ENCODE measurements at places on chromosomes 11 and 22. TPM values are rescaled to one million over a fixed set of nuclear protein-coding genes. Genes with fewer than 3 reads are reported as not detected.

GRCh38 chr11:32087597-32087996 lies 3.3 kb upstream of the RCN1 start:
- H3K27ac ChIP-seq: no peak overlapping the region
- no peaks in the 10 kb centered on the region for H3K36me3 ChIP-seq
- no peaks in the 10 kb centered on the region for H3K27me3 ChIP-seq

- H3K27me3 ChIP-seq: no peaks in the 10 kb centered on the region
- H3K4me1 ChIP-seq: no peaks in the 10 kb centered on the region
Observed at GRCh38 chr11:93591247-93591898, 48.2 kb upstream of the SMCO4 start.

- no peak for DNase-seq
- peaks cover 37% of the 10 kb centered on the region for H3K27me3 ChIP-seq
- no peak overlapping the region for H3K27ac ChIP-seq
- no peaks in the 10 kb centered on the region for H3K36me3 ChIP-seq
Observed at GRCh38 chr22:47390026-47390970, 627.8 kb downstream of the TBC1D22A start.

DNA sequence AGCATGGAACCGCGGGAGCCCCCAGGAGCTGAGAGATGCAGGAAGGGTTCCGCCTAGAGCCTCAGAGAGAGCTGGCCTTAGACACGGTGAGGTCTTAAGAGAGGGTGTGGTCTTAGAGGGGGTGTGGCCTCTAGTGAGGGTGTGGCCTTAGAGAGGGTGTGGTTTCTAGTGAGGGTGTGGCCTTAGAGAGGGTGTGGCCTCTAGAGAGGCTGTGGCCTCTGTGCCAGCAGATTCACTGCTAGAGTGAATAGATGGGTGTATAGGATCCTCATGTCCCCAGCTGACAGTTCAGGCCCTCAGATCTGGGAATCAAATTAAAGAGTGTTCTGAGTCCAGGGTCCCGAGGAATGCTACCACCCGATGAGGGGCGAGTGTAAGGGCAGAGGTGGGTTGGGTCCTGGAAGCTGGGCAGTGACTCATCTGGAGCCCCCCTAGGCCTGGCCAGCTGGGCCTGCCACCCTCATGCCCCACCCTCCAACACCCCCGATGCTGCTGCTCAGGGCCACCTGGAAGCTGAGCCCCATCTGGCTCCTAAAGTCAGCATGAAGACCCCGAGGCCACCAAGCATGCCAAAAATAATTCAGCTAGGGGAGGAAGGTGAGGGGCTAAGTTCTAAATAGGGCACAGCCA lies 49.5 kb downstream of the IGF2 start:
- H3K27me3 ChIP-seq: no peaks in the 10 kb centered on the region
- no peak for DNase-seq
- H3K4me1 ChIP-seq: peaks cover 27% of the 10 kb centered on the region
- H3K36me3 ChIP-seq: no peaks in the 10 kb centered on the region

GRCh38 chr11:126512741-126513715 lies 157.5 kb downstream of the ST3GAL4 start:
- no peaks in the 10 kb centered on the region for H3K4me1 ChIP-seq
- H3K27me3 ChIP-seq: no peaks in the 10 kb centered on the region

GRCh38 chr22:44423556-44424358 lies 74.3 kb downstream of the RTL6 start:
- no peaks in the 10 kb centered on the region for H3K4me1 ChIP-seq
- no peaks in the 10 kb centered on the region for H3K27me3 ChIP-seq
- no peak for DNase-seq
- H3K27ac ChIP-seq: no peak overlapping the region

GRCh38 chr11:2869134-2869526 lies 16.4 kb downstream of the CDKN1C start:
- no peak overlapping the region for H3K27ac ChIP-seq
- no peak for DNase-seq
- H3K36me3 ChIP-seq: no peaks in the 10 kb centered on the region
- H3K4me1 ChIP-seq: peaks cover 12% of the 10 kb centered on the region
- no peak overlapping the region for H3K4me3 ChIP-seq
- no peaks in the 10 kb centered on the region for H3K27me3 ChIP-seq

- no peak overlapping the region for H3K4me3 ChIP-seq
- H3K27me3 ChIP-seq: no peaks in the 10 kb centered on the region
- H3K27ac ChIP-seq: peak overlapping the region; percentile 25
- no peak for DNase-seq
Observed at GRCh38 chr11:44954051-44954906, 3.6 kb upstream of the TP53I11 start.

GRCh38 chr22:20853236-20853660 lies 5.4 kb downstream of the PI4KA start:
- no peak overlapping the region for H3K4me3 ChIP-seq
- H3K4me1 ChIP-seq: peaks cover 14% of the 10 kb centered on the region
- H3K36me3 ChIP-seq: no peaks in the 10 kb centered on the region

- H3K27ac ChIP-seq: no peak overlapping the region
- no peaks in the 10 kb centered on the region for H3K36me3 ChIP-seq
- peaks cover 43% of the 10 kb centered on the region for H3K4me1 ChIP-seq
- no peaks in the 10 kb centered on the region for H3K27me3 ChIP-seq
Observed at GRCh38 chr11:83692675-83693074, 406.5 kb upstream of the CCDC90B start.

DNA sequence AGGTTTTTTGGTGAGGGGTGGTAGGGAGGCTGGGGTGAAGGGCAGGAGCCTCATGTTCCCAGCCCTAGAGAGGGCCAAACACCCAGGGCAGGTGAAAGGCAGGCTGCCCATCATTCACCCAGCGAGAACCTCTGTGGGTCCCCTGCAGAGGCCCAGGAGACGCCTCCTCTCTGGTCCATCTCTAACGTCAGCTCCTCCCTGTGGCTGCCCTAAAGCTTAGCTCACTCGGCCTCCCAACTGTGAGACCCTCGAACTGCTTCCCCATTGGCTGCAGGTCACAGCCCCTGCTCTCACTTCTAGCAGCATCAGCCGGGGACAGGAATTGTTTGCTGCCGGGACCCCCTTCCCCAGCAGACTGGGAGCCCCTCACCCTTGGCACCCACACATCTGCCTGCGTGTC lies 615 bp upstream of the NFAM1 start:
- no peaks in the 10 kb centered on the region for H3K36me3 ChIP-seq
- no peak overlapping the region for H3K4me3 ChIP-seq
- H3K27me3 ChIP-seq: peaks cover 50% of the 10 kb centered on the region

- no peaks in the 10 kb centered on the region for H3K27me3 ChIP-seq
- H3K4me3 ChIP-seq: peak within 1 kb of the TSS; percentile 40
- peaks cover 21% of the 10 kb centered on the region for H3K4me1 ChIP-seq
- H3K27ac ChIP-seq: peak within 1 kb of the TSS; percentile 72
Observed at GRCh38 chr11:123195188-123196059, at the start of gene CLMP. CLMP (minus strand) TSS chr11:123195248; CDS start chr11:123194940, 308 bp downstream.

- no peak for DNase-seq
- H3K27me3 ChIP-seq: no peaks in the 10 kb centered on the region
- H3K27ac ChIP-seq: peak overlapping the region; percentile 94
- H3K4me3 ChIP-seq: peak overlapping the region; percentile 38
Observed at GRCh38 chr11:65651589-65652510, 10.9 kb downstream of the RELA start.

GRCh38 chr22:46537225-46537945 lies at the start of gene CELSR1:
CELSR1 (minus strand) TSS chr22:46537620; CDS start chr22:46537170, 450 bp downstream.
- peak within 1 kb of the TSS; percentile 92 for H3K27ac ChIP-seq
- peak within 1 kb of the TSS; percentile 64 for H3K4me3 ChIP-seq
- peaks cover 32% of the 10 kb centered on the region for H3K4me1 ChIP-seq
- H3K36me3 ChIP-seq: no peaks in the 10 kb centered on the region
- DNase-seq: no peak

GRCh38 chr11:63099555-63099954 lies 44.5 kb downstream of the SLC22A24 start:
- H3K36me3 ChIP-seq: no peaks in the 10 kb centered on the region
- H3K4me3 ChIP-seq: no peak overlapping the region
- H3K27ac ChIP-seq: no peak overlapping the region
- no peak for DNase-seq
- no peaks in the 10 kb centered on the region for H3K27me3 ChIP-seq

GRCh38 chr11:73586791-73587190 lies 11.1 kb downstream of the FAM168A start:
- no peaks in the 10 kb centered on the region for H3K27me3 ChIP-seq
- H3K27ac ChIP-seq: no peak overlapping the region
- H3K36me3 ChIP-seq: no peaks in the 10 kb centered on the region
- H3K4me1 ChIP-seq: peaks cover 10% of the 10 kb centered on the region
- no peak for DNase-seq

DNA sequence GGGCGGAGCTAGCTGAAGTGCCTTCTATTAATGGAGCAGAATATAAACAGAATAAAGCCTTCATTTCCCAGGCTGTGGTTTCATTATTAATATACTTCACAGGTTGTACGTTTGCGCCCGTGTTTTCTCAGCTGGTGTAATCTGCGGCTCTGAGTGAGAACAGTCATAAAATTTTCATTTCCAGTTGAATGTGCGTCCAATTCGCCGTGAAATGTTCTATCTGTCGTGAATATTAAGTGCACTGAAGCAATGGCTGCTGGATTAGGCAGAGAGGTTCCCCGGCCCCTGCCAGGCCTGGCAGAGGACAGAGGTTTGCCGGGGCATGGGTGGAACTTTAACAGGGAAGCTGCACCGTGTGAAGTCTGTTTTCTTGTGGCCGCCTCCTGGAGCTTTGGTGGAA lies 874.4 kb downstream of the NTM start:
- no peak overlapping the region for H3K27ac ChIP-seq
- no peak overlapping the region for H3K4me3 ChIP-seq
- H3K27me3 ChIP-seq: no peaks in the 10 kb centered on the region
- H3K4me1 ChIP-seq: no peaks in the 10 kb centered on the region
- no peaks in the 10 kb centered on the region for H3K36me3 ChIP-seq

DNA sequence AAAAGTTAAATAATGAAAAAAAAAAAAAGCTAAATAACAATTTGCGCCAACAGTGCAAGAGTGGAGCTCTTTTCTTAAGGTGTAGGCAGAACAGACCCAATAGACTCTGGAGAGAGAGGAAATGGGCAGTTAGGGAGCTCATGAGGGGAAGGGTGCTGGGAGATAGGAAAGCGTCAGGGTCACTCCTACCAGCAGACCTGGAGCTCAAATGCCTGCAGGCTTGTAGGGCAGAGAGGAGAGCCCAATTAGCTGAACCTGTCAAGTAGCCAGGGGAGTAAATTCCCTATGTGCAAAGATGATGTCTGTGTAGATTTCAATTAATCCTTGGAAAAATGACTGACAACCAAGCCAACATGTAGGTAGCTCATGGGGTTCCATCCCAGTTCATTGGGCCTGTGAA lies 73.0 kb downstream of the RAB30 start:
- peaks cover 61% of the 10 kb centered on the region for H3K4me1 ChIP-seq
- H3K36me3 ChIP-seq: peaks cover under 1% of the 10 kb centered on the region
- H3K27me3 ChIP-seq: no peaks in the 10 kb centered on the region
- no peak overlapping the region for H3K4me3 ChIP-seq
- no peak overlapping the region for H3K27ac ChIP-seq

- no peak for DNase-seq
- peaks cover 31% of the 10 kb centered on the region for H3K4me1 ChIP-seq
- no peaks in the 10 kb centered on the region for H3K27me3 ChIP-seq
- no peak overlapping the region for H3K4me3 ChIP-seq
Observed at GRCh38 chr11:95324826-95325225, 93.8 kb upstream of the SESN3 start.

GRCh38 chr11:43072096-43072495 lies 239.7 kb upstream of the API5 start:
- no peak overlapping the region for H3K4me3 ChIP-seq
- H3K4me1 ChIP-seq: no peaks in the 10 kb centered on the region
- H3K36me3 ChIP-seq: no peaks in the 10 kb centered on the region
- H3K27ac ChIP-seq: no peak overlapping the region
- no peak for DNase-seq
- H3K27me3 ChIP-seq: no peaks in the 10 kb centered on the region

DNA sequence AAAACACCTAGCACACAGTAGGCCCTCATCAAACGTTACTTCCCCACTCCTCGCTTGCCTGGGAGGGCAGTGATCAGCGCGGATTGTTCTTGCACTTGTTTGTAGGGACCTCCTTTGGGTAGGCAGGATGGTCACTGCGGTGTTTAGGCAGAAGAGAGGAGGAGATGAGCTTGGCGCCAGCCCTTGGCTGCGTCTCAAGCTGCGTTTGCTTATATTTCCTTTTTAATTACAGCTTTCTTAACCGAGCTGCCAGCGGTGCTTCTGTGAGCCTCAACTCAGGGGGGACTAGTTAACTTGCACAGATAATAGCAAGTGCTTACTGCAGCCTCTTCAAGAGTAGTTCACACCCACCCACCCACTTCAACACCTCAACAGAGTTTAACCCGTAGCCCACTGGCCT lies 15.1 kb downstream of the IFT27 start:
- peaks cover 17% of the 10 kb centered on the region for H3K27me3 ChIP-seq
- H3K36me3 ChIP-seq: no peaks in the 10 kb centered on the region
- H3K4me3 ChIP-seq: no peak overlapping the region
- H3K4me1 ChIP-seq: peaks cover 20% of the 10 kb centered on the region

- no peaks in the 10 kb centered on the region for H3K27me3 ChIP-seq
- no peak overlapping the region for H3K27ac ChIP-seq
- H3K36me3 ChIP-seq: no peaks in the 10 kb centered on the region
- H3K4me3 ChIP-seq: no peak overlapping the region
- no peaks in the 10 kb centered on the region for H3K4me1 ChIP-seq
- no peak for DNase-seq
Observed at GRCh38 chr11:80451105-80451504, 1010.3 kb upstream of the TENM4 start.

GRCh38 chr22:24440718-24441405 lies 13.5 kb downstream of the ADORA2A start:
- no peak for DNase-seq
- H3K36me3 ChIP-seq: no peaks in the 10 kb centered on the region
- H3K4me1 ChIP-seq: no peaks in the 10 kb centered on the region
- no peak overlapping the region for H3K27ac ChIP-seq
- H3K4me3 ChIP-seq: no peak overlapping the region
- no peaks in the 10 kb centered on the region for H3K27me3 ChIP-seq

DNA sequence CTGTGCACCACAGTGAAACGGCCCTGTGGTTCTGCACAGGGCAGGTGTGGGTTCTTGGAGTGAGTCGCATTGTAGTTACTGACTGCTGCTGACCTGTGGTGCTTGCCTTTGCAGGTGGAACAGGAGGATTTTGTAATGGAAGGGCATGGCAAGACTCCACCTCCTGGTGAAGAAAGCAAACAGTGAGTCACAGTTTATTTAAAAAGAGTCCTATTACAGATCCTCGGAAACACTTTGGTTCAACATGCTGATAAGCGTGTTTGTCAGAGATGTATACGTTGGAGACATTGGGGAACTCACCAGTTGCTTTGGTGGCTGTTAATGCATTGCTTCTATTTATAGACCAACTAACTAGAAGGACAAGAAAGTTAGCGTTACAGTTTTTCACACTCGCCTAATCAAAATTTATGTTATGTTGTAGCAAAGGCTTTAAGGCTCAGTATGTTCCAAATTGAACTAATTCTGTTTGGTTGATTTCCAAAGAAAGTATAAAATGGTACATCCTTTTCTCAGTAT lies 21.7 kb upstream of the TNRC6B start:
- H3K4me1 ChIP-seq: peaks cover 8% of the 10 kb centered on the region
- H3K4me3 ChIP-seq: no peak overlapping the region
- peak overlapping the region; percentile 55 for H3K27ac ChIP-seq
- DNase-seq: no peak

FAM181B gene
- total RNA-seq: 0.13 TPM

NEFH gene
- total RNA-seq: not detected

BTBD18 gene
- not detected for total RNA-seq

NECTIN1 gene
- total RNA-seq: 138 TPM

OR8U1 gene
- total RNA-seq: not detected

Measured in esophagus squamous epithelium (tissue), 5 donors.